Fibroblast of pulmonary artery (primary cell): ENCODE measurements at places on chromosomes 7 and 10.

DNA sequence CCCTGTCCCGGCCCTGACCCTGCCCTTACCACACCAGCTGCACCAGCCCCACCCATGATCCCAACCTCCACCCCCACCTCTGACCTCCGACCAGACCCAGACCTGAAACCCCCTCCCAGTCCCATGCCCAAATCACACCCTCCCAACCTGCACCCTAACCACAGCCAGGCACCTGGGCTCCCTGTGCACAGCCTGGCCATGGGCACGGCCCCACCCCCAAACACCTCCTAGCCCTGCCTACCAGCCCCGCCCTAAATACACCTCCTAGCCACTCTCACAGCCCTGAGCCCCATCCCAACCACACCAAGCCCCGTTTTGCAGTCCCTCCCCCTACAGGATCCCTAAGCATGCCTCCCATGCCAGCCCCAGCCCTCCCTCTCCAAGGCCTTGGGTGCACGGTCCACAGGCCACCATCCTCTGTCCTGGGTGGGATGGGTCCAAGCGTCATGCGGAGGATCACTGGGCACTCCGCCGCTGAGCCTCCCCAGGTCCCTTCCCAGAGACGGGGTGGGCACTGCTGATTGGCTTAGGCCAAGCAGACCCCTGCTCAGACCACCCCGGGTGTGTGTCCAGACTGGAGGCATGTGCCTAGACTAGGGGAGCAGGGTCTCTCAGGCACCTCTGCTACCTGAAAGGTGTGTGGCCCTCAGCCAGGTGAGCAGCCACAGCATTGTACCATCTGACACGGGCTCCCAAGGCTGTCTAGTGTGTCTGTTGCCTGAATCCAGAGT, 30.1 kb downstream of the INSIG1 start:
- no peak for DNase-seq

DNA sequence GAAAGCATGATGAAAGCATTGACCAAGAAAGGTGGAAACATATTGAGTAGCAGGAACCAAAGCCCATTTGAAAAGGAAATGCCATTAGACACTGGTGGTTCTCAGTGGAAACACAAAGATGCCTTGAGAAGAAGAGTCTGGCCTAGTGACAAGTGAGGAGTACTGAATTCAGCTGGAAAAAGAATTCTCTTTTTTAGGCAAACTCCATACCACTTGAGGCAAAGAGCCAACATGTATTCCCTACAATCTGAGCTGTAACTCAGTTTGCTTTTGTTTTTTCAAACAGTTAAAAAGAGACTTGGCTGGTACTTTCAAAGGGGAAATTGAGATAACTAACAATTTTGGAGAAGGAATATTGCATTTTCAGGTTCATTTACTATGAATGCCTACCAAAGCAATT, 624.0 kb downstream of the NRG3 start:
- no peak for DNase-seq

DNA sequence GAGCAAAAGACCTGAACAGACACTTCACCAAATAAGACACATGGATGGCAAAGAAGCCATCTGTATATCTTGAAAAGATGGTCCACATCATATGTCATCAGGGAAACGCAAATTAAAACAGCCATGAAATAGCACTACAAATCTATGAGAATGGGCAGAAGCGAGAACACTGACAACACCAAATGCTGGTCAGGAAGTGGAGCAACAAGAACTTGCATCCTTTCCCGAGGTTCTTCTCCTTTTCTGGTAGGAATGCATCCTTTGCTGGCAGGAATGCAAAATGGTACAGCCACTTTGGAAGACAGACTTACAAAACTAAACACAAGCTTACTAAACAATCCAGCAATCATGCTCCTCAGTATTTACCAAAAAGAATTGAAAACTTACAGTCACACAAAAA, 60.0 kb downstream of the PIK3AP1 start:
- no peak for DNase-seq

GRCh38 chr10:59793919-59794318, 40.7 kb upstream of the MRLN start:
- peak; percentile 26 for DNase-seq

DNA sequence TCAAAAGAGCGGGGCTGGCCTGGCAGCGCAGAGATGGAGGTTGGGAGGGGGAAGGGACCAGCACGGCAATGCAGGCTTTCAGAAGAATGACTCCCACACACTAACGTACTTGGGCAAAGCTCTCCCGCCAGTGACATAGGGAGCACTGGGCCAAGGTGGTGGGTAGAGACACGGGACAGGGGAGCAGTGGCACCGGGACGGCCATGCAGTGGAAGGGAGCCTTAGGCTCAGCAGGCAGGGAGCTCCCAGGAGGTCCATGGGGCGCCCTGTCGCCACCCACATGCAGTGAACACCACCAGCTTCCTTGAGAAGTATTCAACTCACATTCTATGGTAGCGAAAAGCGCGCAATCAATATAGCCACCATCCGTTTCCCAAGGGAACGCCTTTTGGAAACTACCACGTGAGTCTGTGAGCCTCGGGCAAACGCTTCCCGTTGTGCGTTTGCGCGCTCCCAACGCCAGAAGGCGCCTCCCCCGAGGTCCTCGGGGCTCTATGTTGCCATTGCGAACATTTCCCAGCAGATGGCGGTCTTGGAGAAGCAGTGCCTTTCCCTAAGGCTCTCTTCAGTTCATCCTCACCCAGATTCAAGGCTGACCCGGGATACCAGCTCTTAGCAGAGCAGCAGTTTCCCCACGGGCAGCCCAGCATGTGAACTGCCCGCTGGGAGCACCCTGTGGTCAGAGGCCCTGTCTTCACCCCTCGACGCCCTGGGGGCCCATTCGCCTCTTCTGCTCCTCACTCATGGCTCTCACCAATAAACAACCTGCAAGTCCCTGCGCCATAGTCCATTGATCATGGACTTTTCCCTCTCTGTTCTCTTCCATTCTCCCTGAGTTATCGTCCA, 16.4 kb upstream of the OPALIN start:
- DNase-seq = peak; percentile 87

DNA sequence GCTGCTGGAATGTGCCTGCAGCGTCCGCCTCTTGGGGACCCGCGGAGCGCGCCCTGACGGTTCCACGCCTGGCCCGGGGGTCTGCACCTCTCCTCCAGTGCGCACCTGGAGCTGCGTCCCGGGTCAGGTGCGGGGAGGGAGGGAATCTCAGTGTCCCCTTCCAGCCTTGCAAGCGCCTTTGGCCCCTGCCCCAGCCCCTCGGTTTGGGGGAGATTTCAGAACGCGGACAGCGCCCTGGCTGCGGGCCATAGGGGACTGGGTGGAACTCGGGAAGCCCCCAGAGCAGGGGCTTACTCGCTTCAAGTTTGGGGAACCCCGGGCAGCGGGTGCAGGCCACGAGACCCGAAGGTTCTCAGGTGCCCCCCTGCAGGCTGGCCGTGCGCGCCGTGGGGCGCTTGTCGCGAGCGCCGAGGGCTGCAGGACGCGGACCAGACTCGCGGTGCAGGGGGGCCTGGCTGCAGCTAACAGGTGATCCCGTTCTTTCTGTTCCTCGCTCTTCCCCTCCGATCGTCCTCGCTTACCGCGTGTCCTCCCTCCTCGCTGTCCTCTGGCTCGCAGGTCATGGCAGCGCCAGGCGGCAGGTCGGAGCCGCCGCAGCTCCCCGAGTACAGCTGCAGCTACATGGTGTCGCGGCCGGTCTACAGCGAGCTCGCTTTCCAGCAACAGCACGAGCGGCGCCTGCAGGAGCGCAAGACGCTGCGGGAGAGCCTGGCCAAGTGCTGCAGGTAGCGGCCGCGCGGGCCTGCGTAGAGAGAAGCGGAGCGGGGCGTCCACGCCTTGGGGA, 645 bp downstream of the SLC26A4 start:
- DNase-seq = peak; percentile 59

- DNase-seq = peak; percentile 34
These were observed 226.4 kb downstream of the BUB3 start for GRCh38 chr10:123380491-123381085.

GRCh38 chr10:132955479-132955878, 13.1 kb upstream of the CFAP46 start:
- DNase-seq = no peak

- DNase-seq = no peak
These were observed 197.3 kb upstream of the PPP2R2D start for GRCh38 chr10:131703541-131703940.

DNA sequence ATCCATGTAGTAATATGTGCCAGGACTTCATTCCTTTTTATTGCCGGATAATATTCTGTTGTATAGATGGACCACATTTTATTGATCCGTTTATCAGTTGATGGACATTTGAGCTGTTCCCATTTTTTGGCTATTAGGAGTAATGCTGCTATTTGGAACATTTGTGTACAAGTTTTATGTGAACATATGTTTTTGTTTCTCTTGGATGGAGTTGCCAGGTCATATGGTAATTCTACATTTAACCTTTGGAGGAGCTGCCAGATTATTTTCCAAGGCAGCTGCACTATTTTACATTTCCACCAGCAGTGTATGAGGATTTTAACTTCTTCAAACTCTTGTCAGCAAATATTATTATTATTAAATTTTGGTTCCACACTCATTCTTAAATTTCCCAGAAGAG, 59.2 kb downstream of the C10orf90 start:
- DNase-seq = no peak

GRCh38 chr10:4151466-4151865, 366.5 kb upstream of the KLF6 start:
- DNase-seq = no peak

DNA sequence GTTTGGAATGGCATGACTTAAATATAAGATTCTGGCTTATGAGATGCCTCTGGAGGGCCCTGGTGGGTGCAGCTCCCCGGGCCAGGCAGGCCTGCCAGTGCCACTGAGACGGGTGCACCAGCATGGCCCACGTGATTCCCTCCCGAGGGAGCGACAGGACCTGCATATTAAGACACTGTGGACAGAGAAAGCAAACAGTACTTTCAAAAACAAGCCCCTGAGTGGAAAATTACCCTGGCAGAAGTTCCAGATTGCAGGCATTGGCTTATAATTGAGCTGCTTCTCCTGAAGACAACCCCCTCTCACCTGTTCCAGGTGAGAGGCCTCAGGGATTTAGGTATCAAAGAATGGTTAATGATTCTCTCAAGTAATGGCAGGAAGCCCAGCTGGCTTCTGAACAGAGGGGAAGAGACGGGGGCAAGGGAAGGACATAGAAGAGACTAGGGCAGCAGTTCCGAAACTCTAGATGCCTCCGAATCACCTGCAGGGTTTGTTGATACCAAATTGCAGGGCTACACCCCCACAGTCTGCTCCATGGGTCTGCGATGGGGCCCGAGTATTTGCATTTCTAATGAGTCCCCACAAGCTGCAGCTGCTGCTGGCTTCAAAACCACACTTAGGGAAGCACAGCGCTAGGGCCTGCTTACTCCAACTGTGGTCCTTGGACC, 66.0 kb upstream of the DOCK1 start:
- no peak for DNase-seq

DNA sequence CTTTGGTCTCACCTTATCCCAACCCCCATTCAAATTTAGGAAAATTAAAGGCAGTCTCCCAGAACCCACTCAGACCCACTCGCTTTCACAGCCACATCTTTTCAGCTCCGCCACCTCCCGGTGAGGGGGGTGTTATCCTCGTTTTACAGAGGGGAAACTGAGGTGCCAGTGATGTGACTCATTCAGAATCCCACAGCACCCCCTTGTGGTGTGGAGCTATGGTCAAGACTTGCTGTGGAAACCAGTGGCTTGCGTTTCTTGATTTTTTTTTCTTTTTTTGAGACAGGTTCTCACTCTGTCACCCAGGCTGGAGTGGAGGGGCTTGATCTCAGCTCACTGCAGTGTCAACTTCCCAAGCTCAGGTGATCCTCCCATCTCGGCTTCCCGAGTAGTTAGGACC, 27.6 kb downstream of the SLC35G1 start:
- no peak for DNase-seq
